Dermis microvascular lymphatic vessel endothelial cell (primary cell): ENCODE measurements at places on chromosomes 5 and 9.

GRCh38 chr5:93431250-93431649 is 149.8 kb downstream of the NR2F1-AS1 start:
- no peak for DNase-seq

DNA sequence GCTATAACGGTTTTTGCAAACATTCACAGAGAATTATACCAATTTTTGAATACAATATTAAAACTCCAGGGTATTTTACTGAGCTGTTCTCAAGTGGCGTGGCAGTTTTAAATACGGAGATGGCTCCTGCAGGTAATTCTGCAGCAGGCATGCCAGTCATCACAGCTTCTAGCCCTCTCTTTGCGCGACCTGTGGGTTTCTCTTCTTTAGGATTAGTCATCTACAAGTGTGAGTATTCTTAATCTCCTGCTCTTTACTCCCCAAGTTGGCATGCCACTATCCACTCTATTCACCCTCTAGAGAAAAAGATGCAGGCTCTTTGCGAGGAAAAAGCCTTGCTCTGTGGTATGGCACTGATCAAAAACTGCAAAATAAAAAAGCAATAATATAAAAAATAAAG is 43.9 kb downstream of the ANKRD31 start:
- no peak for DNase-seq

DNA sequence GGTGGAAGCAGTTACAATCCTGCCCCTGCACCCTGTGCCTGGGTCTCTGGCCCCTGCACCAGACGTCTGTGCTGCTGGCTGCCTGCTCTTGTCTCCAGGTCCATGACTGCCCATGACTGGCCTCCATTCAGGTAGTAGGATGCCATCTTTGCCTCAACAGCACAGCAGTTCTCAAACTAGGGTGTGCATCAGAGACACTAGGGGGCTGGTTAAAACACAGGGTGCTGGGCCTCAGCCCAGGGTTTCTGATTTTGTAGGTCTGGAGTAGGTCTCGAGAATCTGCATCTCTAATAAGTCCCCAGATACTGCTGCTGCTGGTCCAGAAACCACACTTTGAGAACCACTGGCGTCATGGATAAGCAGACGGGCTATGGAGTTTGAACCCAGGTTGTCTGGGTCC is 24.0 kb downstream of the COL15A1 start:
- no peak for DNase-seq

DNA sequence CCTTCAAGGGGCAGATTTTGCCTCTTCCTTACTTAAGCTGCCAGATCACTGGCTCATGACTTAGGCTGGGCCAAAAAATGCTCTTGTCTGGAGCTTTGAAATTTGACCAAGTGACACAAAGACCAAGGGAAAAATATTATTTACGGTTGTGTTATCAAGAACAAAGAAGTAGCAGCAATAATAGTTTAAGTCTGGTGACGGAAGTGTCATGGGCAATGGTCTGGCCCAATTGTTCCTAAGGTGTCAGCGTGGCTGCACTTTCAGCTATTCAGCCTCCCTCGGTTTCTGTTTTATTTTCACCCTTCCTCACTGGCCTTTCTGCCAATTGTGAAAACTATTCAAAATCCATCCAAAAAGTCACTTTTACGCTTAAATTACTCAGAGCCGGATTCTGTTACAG is 185.3 kb downstream of the CDH18 start:
- no peak for DNase-seq

- no peak for DNase-seq
These were observed 5.1 kb upstream of the WDR5 start for GRCh38 chr9:134130503-134131375.

DNA sequence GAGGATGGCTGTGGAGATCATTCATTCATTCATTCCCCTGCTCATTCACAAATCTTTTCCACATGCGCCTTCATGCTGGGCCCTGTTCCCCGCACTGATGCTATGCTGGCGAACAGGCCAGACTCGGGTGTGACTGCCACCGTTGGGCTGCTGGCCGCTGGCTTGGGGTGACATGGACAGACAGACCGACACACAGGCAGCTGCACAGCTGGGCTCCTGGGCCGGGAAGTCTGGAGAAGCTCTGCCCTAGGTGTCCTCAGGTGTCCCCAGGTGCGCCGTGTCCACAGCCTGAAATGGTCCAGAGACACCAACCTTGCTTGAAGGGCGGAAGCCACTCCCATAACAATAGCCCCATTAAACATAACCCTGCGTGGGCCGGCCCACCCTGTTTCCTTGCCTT is 35.0 kb upstream of the BARHL1 start:
- DNase-seq, result no peak

DNA sequence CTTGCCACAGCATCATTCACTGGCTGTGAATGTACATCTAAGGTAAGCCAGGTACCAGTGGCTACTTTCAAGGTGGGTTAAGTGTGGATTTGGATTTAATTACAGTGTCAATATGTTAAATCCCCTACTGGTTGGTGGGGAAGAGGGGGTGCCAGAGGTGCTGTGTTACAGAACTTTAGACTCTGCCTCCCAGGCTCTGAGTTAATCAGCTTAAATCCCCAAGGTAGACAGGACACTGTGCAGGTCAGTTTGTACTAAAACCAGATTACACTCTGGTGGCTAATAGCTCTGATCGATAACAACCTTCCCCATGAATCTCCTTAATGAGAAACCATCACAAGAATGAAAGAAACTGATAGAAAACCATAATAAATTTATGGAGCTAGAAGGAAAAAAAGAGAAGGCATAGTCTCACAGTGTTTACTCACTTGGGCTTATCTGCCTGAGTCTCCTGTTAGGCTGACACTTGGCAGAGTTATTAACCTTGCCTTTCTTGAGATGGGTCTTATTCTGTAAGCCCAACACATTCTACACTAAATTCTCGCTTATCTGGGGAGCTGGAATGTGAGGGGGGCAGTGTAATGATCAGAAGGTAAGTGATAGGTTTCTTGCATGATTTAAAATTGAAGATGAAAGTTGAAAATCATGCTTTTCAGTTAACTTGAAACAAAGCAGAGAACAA is 106.8 kb downstream of the LMNB1 start:
- no peak for DNase-seq

- no peak for DNase-seq
These were observed 318.7 kb downstream of the TMEM161B start for GRCh38 chr5:87949676-87950631.

DNA sequence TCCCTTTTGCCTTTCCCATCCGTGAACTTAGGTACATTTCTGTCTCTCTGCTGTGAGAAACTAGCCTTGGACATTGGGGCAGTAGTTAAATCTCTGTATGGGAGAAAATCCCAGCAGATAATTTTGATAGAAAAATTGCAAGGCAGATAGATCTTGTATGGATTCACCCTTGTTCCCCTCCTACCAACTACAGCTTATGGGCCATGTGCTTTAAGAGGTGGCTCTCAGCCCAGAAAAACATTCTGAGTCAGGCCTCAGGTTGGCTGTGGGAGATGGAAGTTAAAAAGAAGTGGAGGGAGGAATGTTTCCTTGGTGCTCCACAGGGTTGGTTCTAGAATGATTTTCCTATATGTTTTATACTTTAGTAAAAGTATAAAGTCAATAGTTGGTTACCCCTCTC is 1.4 kb upstream of the KDM3B start:
- peak; percentile 19 for DNase-seq

DNA sequence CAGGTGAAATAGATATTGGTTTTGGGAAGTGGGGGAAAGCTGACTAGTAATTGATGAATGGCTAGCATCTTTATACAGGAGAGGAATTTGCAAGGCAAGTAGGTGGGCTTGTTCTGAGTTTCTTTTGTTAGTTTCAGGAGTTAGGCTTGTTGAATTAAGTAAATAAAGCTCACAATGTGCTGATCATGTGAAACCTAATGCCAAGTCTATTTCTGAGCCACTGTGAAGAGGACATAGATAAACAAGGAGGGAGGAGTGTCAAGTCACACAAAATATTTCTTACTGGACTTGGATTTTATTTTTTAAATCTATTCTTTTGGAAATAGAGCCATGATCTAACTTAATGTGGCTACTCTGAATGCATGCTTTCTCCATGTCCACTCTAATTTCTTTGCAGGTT is 19.9 kb downstream of the GDA start:
- DNase-seq, result no peak

DNA sequence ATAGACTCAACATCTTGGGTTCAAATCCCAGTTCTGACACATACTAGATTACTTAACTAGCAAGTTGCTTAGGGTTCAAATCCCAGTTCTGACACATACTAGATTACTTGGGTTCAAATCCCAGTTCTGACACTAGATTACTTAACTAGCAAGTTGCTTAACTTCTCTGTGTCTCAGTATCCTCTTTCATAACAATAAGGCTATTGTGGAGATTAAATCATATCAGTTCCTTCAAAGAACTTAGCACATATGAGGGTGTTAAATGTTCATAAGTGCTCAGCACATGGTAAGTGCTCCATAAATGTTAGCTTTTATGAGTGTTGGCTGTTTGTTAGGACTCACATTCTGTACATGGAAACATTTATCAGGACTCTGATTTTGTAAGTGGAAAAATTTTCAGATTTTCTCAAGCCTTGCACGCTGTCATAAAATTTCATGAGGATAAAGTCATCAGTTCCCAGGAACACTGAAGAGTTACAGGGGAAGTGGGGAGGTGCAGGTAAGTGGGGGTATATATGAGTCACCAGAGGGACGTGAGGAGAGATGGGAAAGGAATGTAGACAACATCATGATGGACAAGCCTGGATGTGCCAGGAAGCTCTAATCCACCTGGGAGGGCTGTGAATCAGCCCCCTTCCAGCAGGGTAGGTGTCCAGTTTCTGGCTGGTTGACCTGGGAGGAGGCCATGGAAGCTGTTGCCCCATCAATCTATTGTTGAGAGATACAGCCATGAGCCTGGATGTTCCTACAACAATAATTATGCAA is 532.2 kb upstream of the WWC1 start:
- no peak for DNase-seq

DNA sequence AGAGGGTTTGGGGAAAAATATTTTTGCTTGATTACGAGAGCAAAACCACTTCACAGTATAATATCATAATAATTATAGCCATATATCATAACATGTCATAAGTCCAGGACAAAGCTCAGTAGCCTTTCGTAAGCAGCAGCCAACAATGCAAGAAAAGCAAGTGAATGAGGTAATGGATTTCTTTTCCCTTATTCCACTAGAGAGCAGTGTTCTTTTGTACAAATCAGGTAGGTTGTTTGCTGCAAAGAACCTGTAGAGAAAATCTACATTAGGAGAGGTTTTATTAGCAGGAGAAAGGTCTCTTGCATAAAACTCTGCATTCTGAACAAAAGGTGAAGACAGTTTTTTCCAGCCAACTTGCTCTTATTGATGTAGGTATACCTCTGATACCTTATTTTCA is 1033.4 kb downstream of the TLE4 start:
- DNase-seq, result peak; percentile 0

GRCh38 chr5:1135696-1136525 is 24.0 kb upstream of the SLC12A7 start:
- no peak for DNase-seq

- DNase-seq, result no peak
These were observed 672.1 kb upstream of the CHD1 start for GRCh38 chr5:99600952-99601351.

DNA sequence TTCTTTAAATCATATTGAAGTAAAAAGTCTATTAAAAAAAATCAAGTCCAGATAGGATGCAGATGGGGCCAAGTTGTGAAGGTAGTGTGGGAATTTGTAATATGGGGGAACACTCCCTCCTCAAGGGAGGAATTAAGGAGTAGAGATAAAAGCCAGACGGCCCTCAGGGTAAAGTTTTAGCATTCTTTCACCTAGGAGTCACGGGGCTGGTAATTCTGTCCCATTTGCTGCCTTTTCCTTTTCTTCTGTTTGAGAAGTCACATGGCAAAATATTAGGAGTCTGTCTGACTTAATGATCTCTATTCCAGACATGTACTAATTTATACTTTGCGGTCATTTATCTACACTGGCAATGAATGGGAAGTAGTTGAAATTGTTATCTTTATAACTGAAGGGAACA is 61.9 kb downstream of the SNX24 start:
- DNase-seq, result no peak

DNA sequence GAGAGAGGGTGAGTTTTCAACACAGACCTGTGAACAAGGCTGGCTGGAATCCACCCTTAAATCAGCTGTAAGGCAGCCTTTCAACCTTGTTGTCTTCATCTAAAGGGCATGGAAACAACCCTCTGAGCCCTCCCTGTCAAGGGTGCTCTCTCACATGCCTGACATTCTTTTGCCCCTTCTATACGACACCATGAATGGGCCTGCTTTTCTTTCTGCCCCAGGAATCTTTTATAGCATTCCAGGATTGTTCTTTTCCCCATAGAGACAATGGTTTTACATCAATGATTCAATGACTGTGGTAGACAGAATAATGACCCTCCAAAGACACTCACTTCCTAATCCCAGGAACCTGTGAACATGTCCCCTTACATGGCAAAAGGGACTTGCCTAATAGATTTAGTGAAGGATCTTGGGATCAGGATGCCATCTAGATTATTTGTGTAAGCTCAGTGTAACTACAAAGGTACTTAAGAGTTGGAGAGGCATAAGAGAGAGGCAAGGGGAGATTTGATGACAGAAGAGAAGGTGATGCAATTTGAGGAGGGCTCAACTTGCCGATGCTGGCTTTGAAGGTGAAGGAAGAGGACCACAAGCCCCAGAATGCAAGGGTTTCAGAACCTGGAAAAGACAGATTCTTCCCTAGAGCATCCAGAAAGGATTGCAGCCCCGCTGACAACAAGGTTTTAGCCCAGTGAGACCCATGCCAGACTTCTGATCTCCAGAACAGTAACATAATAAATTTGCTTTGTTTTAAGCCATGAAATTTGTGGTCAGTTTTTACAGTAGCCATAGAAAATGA is 29.2 kb upstream of the HMHB1 start:
- DNase-seq, result no peak

- no peak for DNase-seq
These were observed 1.7 kb upstream of the STOML2 start for GRCh38 chr9:35104586-35104985.
